ENCODE measurements at places on chromosomes 2 and 18. TPM values are rescaled to one million over a fixed set of nuclear protein-coding genes. Genes with fewer than 3 reads are reported as not detected.

DNA sequence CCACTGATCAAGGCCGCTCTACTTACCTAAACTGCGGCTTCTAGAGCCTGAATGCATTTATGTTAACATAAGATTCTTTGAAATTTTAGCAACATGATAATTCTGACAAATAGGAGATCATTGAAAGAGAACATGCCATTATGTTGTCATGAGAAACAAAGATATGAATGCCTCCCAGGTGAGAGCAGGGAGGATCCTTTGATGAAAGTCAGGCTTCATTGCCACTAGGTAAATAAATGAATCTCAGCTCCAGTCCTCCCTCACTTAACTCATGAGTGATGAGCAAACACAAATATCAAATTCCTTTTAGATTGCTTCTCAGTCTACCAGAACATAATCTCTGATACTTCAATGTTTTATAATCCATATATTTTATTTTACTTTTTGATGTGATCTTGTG, 463.2 kb upstream of the CDH7 start:
- no peak for DNase-seq

The KHK gene
- 4.6 TPM for polyA plus RNA-seq

- DNase-seq = peak; percentile 66
Measured at GRCh38 chr2:175690113-175690837, 311.8 kb downstream of the LNPK start.

DNA sequence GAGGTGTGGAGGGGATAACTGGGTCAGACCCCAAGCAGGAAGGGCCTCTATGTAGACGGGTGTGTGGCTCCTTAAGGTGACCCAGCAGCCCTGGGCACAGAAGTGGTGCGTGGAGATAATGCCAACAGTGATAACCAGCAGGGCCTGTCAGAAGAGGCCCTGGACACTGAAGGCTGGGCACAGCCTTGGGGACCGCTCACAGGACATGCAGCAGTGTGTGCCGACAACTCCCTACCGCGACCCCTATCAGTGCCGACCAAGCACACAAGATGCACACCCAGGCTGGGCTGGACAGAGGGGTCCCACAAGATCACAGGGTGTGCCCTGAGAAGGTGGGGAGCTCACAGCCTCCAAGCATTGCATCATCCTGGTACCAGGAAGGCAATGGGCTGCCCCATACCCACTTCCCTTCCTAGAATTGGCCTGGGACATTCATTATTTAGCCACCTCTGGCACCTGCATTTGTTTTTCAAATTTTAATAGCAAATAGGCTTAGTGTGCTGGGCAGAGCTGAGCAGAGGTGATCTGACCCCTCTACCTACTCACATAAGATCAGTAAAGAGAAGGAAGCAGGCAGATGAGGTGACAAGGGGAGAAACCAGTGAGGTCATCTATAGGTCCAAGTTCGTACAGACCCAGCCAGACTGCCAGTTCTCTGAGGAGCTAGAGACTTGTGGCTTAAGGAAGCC, 55.2 kb downstream of the BCL11A start:
- DNase-seq = no peak

The MOCOS gene
- polyA plus RNA-seq = 1.1 TPM

GRCh38 chr2:76579911-76580310, 869.2 kb upstream of the GCFC2 start:
- no peak for DNase-seq

DNA sequence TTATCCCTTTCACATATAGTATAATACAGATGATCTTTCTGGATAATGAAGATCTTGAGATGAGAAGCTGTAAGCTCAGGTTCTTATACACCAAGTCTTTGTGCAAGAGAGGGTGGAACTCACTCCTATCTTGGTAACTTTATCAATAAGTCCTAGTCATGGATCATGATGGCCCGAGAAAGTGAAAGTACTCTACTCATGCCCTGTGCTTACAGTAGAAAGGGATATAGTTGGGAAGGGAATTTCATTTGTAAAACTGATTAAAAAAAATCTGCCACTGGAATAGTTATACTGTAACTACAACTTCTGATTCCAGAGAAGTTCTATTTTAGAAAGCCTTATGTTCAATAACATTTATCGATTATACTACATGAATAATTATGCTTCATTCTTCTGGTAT, 51.8 kb downstream of the MYO3B start:
- no peak for DNase-seq

GRCh38 chr2:11647834-11648600, 22.0 kb downstream of the NTSR2 start:
- no peak for DNase-seq

DNA sequence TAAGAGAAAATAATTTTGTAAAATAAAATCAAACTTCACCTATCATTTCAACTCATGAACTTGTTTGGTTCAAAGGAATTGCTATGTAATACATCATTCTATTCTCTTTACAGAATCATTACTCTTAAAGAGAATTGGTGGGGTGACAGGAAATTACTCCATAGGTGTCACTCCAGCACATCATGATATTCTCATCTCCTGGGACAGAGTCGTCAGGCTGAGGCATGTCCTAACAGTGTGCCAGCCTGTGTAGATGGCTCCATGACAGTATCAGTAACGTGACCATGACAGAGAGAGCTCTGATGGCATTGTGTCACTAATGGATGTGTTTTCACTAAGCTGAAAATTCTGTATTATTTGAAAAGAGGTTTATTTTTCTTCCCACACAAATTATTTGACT, 13.9 kb downstream of the SPATS2L start:
- no peak for DNase-seq

The FSHR gene
- 0.12 TPM for polyA plus RNA-seq

- DNase-seq = no peak
Measured at GRCh38 chr18:70461323-70462077, 172.7 kb downstream of the SOCS6 start.

The TTLL4 gene
- polyA plus RNA-seq = 48.5 TPM

DNA sequence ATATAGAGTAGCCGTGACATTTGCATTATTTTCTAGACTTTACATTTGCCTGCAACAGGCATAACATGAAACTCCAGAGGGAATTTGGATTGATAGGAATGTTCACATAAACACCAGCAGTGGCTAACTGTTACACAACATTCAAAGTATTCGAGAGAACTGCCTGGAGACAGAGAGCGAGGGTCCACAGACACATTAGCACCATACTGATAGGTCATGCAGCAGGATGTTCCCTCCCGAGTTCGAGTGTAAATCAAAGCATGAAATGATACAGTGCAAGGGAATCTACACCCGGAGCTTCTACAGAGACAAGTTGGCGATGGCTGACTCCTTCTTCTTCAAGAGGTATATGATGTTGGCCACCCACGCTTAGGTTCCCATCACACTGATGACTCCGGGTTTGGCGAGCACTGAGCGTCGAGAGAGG, 89.5 kb downstream of the COL6A3 start:
- DNase-seq = no peak

GRCh38 chr2:31081492-31081891, 56.7 kb downstream of the GALNT14 start:
- DNase-seq = no peak

The UNC80 gene
- polyA plus RNA-seq = 1.6 TPM

The MROH2A gene
- polyA plus RNA-seq = 0.55 TPM

DNA sequence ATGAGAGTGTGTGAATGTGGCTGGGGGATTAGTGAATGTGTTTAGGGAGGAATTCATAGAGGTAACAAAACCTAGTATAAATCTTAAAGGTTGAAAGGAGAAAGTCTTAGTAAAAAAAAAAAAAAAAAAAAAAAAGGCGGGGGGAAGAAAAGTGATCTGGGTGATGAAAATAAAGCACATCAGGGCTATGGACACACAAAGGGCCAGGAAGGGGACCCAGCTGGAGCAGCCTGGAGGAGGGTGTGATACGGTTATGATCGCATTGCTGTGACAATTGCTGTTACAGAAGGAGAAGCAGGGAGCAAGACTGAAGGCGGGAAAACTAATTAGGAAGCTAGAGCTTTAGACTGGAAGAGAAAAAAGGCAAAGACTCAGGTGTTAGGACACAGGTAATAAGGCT, 85.4 kb downstream of the DLGAP1 start:
- no peak for DNase-seq

DNA sequence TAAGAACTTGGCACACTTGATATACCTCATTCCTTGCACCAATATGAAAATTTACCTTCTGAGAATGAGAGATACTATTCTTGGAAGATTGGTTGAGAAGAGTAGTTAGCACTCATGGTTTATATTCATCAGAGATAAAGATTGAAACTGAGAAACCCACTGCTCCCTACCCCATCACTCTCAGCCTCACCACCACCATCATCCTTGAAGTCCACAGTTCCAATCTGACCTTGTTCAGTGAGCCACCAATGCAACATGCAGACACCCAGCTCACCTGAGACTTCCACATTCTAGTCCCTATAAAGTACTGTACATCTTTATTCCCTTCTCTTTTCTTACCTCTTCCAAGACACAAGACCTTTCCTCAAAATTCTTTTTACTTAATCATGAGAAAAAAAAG, 869.0 kb downstream of the TRIB2 start:
- DNase-seq = no peak

DNA sequence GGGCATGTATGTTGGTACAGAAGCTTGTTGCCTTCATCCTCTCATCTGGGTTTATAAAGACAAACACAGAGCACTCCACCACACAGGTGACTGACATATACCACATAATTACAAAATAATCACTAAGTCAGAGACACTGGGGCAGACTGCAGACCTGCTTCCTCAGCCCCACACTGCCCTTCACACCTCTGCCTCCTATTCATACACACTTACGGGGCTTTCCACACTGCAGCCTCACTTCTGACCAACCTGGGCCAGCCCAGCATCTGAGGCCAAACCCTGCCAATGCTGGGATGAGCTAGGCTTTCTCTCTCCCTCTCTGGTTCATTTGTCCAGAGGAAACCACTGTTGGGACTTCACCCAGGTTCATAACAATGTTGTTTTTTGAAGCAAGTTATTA, 4.5 kb downstream of the EMX1 start:
- no peak for DNase-seq

The TTR gene
- not detected for polyA plus RNA-seq

DNA sequence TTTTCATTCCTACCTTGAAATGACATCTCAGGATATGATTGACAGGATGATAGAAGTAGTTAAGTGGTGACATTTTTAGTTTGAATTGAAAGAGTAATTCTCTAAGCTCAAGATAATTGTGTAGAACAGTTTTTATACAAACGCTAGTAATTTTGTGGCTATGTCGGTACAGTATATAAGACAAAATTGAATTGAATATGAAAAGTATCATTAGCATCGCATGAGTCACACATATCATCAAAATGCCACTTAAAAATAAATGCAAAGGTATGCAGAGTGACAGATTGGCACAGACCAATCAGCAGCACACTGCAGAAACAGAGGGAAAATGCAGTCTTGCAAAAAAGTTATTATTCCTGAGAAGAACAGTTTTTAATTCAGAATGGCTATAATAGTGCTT, 608.2 kb upstream of the NETO1 start:
- no peak for DNase-seq

GRCh38 chr2:233486778-233487552, 79.6 kb downstream of the USP40 start:
- DNase-seq = no peak

DNA sequence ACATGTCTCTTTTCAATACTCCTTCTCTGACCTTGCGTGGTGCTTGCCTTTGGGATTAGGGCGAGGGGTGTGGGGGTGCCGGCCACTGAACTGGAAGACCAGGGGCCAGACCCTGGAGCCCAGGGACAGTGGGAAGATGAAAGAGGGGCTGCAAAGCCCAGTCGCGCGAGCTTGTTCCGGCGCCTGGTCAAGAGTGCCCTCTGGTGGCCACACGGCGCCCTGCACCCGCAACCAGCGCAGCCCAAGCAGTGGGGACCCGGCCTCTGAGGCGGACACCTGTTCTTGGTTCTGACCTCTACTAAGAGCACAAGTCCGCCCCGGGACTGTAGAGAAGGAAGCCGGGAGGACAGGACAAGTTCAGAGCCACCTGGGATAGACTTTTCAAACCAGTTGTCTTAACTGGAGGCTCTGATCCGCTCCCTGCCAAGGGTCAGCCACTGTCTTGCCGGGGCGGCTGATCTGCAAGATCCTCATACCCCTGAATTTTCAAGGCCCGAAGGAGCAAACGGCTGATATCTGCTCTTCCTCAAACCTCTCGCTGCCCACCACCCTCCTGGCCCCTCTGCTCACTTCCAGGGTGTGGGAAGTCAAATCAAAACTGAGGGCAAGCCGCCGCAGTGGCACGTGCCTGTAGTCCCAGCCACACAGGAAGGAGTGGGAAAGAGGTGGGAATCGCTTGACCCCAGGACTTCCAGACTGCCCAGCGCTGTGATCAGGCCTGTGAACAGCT, 14.9 kb upstream of the MSH6 start:
- peak; percentile 45 for DNase-seq

GRCh38 chr18:10518595-10519255, 7.1 kb upstream of the NAPG start:
- DNase-seq = peak; percentile 60

DNA sequence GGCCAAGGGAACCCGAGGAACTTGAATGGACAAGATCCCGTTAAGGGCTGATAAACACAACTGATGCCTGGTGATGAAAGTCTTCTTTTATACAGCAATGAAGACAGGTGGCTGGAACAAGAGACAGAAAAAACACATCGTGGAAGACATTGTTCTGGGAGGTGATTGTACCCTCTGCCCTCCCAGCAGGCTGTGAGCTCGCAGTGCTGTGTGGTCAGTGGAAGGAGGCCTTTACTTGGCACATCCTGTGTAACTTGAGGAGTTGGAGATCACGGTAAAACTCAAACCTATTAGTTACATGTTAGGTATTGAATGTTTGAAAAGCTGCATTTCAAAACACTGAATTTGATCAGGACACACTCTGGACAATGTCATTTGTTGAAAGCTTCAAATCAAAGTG, 249.9 kb upstream of the EPAS1 start:
- DNase-seq = no peak

DNA sequence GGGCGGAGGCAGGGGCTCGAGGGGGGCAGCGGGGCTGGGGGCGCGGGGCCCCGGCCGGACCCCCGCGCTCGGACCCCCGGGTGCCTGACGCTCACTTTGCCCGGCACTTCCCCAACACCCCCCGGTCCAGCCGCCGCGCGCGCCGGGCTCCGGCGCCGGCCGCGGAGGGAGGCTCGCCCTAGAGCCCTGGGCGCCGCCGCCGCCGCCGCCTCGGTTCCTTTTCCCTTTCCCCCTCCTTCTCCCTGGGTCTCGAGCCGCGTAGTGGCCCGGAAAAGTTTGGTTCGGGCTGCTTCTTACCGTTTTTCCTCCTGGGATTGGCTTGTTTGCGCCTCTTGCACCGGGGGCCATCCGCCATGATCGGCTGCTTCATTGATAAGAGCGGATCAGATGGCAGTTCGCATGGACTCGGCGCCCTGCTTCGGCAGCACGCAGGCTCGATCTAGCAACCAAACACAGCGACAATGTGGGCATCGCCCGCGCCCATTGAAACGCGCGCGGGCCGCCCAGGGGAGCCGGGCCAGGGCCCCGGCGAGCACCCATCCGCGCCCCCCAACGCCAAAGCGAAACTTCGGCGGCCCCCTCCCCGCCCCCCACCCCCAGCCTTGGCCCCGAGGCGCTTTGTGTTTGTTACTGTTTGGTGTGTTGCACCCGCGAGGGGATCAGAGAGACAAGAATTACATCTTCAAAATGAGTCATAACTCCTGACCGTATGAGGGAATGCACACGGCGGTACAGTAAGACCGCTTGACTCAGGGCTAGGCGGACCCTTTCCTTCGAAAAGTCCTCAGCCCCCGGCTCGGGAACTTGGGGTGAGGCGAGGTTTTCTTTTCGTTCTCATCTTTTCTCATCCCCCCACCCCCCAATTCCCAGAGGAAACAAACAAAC, 2.7 kb downstream of the ZEB2 start:
- DNase-seq = no peak
